RCC 7860 (cell line): ENCODE measurements at places on chromosomes 16 and 17.

GRCh38 chr17:4903051-4903818 is at the start of gene CHRNE:
TSS of gene CHRNE (minus strand) at chr17:4903098. CDS start at chr17:4903063, 35 bp downstream.
- DNase-seq = peak; percentile 44

- no peak for DNase-seq
These were observed 5.9 kb downstream of the PAM16 start for GRCh38 chr16:4344983-4345835.

DNA sequence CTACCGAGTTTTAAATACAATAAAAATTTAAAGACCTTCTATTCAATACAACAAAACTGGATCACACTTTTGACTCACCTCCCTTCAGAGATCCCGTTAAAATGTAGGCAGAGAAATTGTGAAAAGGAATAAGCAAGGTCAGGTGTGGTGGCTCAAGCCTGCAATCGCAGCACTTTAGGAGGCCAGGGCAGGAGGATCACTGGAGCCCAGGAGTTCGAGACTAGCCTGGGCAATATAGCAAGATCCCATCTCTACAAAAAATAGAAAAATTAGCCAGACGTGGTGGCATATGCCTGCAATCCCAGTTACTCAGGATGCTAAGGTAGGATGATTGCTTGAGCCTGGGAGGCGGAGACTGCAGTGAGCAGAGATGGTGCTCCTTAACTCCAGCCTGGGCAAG is 16.7 kb downstream of the CHST5 start:
- no peak for DNase-seq

DNA sequence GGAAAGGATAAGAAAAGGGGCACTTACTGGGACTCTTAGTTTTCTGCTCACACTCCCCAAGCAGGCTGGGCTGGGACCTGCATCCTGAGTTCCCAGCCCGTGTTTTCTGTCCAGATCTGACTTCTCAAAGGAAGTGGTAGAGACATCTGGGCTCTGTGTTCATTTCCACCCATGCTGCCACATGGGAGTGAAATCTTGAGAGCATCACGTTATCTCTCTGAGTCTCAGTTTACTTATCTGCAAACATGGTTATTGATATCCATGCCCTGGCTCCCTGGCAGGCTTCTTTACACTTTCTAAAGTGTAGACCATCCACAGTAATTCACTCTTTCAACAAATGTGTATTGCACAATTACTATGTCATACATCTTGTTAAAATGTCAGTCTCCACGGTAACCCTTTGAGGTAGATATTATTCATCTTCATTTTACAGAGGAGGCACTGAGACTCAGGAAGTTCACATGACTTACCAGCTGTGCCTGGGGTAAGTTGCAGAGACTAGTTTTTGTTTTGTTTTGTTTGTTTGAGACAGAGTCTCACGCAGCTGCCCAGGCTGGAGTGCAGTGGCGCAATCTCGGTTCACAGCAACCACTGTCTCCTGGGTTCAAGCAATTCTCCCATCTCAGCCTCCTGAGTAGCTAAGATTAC is 3.4 kb downstream of the ZNF688 start:
- peak; percentile 63 for DNase-seq

GRCh38 chr16:75111514-75111940 is 5.1 kb downstream of the LDHD start:
- DNase-seq = no peak
